Psoas muscle (tissue), 8 donors: ENCODE measurements at places on chromosomes 2 and 18. TPM values are rescaled to one million over a fixed set of nuclear protein-coding genes. Genes with fewer than 3 reads are reported as not detected.

The TLX2 gene
- total RNA-seq = not detected

The ARID5A gene
- total RNA-seq = 73.6 TPM

The HK2 gene
- total RNA-seq = 150 TPM

The SCN2A gene
- not detected for total RNA-seq

The SKA1 gene
- not detected for total RNA-seq

The ZEB2 gene
- total RNA-seq = 45.3 TPM

The OBSL1 gene
- 134 TPM for total RNA-seq

The ZNF397 gene
- total RNA-seq = 13.7 TPM

The ERFE gene
- total RNA-seq = 2.8 TPM

The MC2R gene
- total RNA-seq = not detected

The PLCD4 gene
- total RNA-seq = 47.9 TPM

The ERMN gene
- total RNA-seq = not detected

The TXNDC2 gene
- total RNA-seq = not detected

The EFHD1 gene
- 6.9 TPM for total RNA-seq

The HS6ST1 gene
- total RNA-seq = 38.9 TPM

The CSRNP3 gene
- 0.20 TPM for total RNA-seq

The IL36B gene
- not detected for total RNA-seq

The SIX3 gene
- total RNA-seq = not detected

The DSEL gene
- total RNA-seq = 2.2 TPM

The IFT172 gene
- total RNA-seq = 10.1 TPM

The FBXO48 gene
- total RNA-seq = 0.90 TPM

The COLEC12 gene
- total RNA-seq = 3.4 TPM

The DNAH7 gene
- total RNA-seq = 0.16 TPM

The PXDN gene
- total RNA-seq = 15.4 TPM

The FAM161A gene
- total RNA-seq = 1.2 TPM

The HES6 gene
- 9.0 TPM for total RNA-seq

The MAP3K19 gene
- not detected for total RNA-seq

The ATOH8 gene
- total RNA-seq = 22.0 TPM

The FAM237A gene
- total RNA-seq = not detected

The CD8B2 gene
- not detected for total RNA-seq

The ABCG8 gene
- not detected for total RNA-seq

The ICOS gene
- not detected for total RNA-seq

The CNRIP1 gene
- total RNA-seq = 5.3 TPM

The KIAA2012 gene
- total RNA-seq = 0.06 TPM

The DQX1 gene
- not detected for total RNA-seq

The UNC80 gene
- total RNA-seq = not detected

The GRB14 gene
- total RNA-seq = 30.0 TPM

The SAG gene
- not detected for total RNA-seq

The SERPINB13 gene
- total RNA-seq = not detected

The MERTK gene
- total RNA-seq = 4.2 TPM

The DTNB gene
- 4.6 TPM for total RNA-seq

The FOXI3 gene
- not detected for total RNA-seq

The GAL3ST2 gene
- total RNA-seq = 0.16 TPM

The RTP5 gene
- not detected for total RNA-seq

The CLHC1 gene
- total RNA-seq = 3.7 TPM

The ALPP gene
- not detected for total RNA-seq

The DSC2 gene
- total RNA-seq = 2.4 TPM

The EIF5B gene
- total RNA-seq = 94.3 TPM

The BOLL gene
- 3.9 TPM for total RNA-seq

The KCNG2 gene
- 0.20 TPM for total RNA-seq

The ZBTB7C gene
- 2.4 TPM for total RNA-seq

The AKAIN1 gene
- not detected for total RNA-seq
